ENCODE measurements at places on chromosomes 3 and 15. TPM values are rescaled to one million over a fixed set of nuclear protein-coding genes. Genes with fewer than 3 reads are reported as not detected.

QTRT2 gene
- 35.9 TPM for total RNA-seq

MB21D2 gene
- total RNA-seq: 13.4 TPM

NAALADL2 gene
- 10.4 TPM for total RNA-seq

VEPH1 gene
- total RNA-seq: 12.3 TPM

OR5K2 gene
- total RNA-seq: not detected

CHRNA7 gene
- 5.1 TPM for total RNA-seq
